Adrenal gland (tissue), 19 donors: ENCODE measurements at places on chromosomes 5 and 9. TPM values are rescaled to one million over a fixed set of nuclear protein-coding genes. Genes with fewer than 3 reads are reported as not detected.

DNA sequence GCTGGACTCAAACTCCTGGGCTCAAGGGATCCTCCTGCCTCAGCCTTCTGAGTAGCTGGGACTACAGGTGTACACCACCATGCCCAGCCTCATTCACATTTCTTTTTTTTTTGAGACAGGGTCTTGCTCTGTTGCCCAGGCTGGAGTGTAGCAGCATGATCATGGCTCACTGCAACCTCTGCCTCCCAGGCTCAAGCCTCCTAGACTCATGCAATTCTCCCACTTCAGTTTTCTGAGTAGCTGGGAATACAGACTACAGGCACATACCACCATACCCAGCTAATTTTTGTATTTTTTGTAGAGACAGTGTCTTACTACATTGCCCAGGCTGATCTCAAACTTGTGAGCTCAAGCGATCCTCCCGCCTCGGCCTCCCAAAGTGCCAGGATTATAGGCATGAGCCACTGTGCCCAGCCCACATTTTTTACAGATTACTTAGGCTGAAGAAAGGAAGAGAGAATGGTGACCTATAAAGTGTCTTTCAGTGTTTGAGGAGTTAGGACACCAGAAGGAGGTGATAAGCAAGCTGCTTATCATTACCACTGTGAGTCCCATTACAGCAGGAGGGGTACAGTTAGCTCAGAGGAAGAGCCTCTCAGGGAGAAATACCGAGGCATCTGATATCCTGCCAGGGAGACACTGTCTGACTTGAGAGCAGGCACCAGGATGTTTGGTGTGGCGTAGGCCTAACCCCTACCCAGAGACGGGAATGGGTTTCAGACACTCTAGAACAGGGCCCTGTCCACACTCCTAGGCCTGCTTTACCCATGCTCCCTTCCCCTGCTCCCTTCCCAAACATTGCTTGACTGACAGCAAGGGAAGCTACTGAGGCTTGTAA is 9.7 kb downstream of the FAXDC2 start:
- no peak overlapping the region for H3K27ac ChIP-seq
- no peak for DNase-seq
- H3K4me1 ChIP-seq, result peaks cover 8% of the 10 kb centered on the region
- H3K27me3 ChIP-seq, result no peaks in the 10 kb centered on the region
- no peak overlapping the region for H3K4me3 ChIP-seq

- DNase-seq, result no peak
- H3K4me1 ChIP-seq, result no peaks in the 10 kb centered on the region
- no peak overlapping the region for H3K27ac ChIP-seq
- no peaks in the 10 kb centered on the region for H3K36me3 ChIP-seq
- no peaks in the 10 kb centered on the region for H3K27me3 ChIP-seq
- H3K4me3 ChIP-seq, result no peak overlapping the region
Observed at GRCh38 chr5:157306692-157307471, 41.0 kb downstream of the CYFIP2 start.

DNA sequence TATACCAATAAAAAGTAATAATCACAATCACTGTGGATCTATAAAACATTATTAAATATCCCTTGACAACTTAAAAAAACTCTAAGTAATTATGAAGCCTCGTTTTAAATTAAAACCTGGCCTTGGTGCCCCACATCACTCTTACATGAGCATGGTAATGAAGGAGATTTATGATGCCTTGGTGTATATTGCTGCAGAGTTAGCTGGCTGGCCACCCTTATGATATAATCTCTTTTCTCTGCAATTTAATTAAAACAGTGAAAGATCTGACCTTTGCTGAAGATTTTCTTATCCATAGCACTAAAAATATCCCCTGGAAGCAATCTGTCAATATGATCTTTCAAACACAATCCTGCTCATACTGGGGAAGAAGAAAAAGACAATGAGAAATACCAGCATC is 48.8 kb upstream of the PCSK1 start:
- no peak for DNase-seq
- no peaks in the 10 kb centered on the region for H3K36me3 ChIP-seq
- no peak overlapping the region for H3K27ac ChIP-seq

GRCh38 chr5:52760695-52761366 is 26.9 kb upstream of the ITGA1 start:
- H3K27ac ChIP-seq, result no peak overlapping the region
- no peak for DNase-seq
- H3K36me3 ChIP-seq, result no peaks in the 10 kb centered on the region
- H3K27me3 ChIP-seq, result no peaks in the 10 kb centered on the region

- H3K27ac ChIP-seq, result no peak overlapping the region
- H3K4me1 ChIP-seq, result no peaks in the 10 kb centered on the region
- no peaks in the 10 kb centered on the region for H3K36me3 ChIP-seq
- DNase-seq, result no peak
- H3K4me3 ChIP-seq, result no peak overlapping the region
Observed at GRCh38 chr5:65108786-65109743, 340.3 kb downstream of the CWC27 start.

GRCh38 chr5:169258372-169259000 is 42.5 kb downstream of the SLIT3 start:
- no peak overlapping the region for H3K4me3 ChIP-seq
- H3K27ac ChIP-seq, result no peak overlapping the region
- H3K27me3 ChIP-seq, result no peaks in the 10 kb centered on the region
- H3K4me1 ChIP-seq, result peaks cover 4% of the 10 kb centered on the region
- no peaks in the 10 kb centered on the region for H3K36me3 ChIP-seq

DNA sequence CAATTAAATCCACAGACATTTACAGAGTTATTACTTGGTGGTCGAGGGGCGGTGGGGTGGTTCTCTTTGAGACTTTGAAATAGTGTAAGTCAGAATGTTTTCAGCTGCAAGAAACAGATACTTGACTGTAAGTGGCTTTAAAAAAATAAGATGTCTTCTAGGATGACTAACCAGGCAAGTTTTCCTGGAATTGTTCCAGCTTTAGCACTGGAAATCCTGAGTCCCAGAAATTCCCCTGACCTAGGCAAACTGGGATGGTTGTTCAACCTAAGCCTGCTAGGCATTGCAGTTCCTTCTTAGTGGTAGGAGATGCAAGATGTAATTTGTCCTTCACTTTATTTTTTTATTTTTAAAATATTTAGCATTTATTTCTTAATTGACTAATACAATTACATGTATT is 169.5 kb upstream of the POC5 start:
- no peak overlapping the region for H3K27ac ChIP-seq
- no peaks in the 10 kb centered on the region for H3K4me1 ChIP-seq

DNA sequence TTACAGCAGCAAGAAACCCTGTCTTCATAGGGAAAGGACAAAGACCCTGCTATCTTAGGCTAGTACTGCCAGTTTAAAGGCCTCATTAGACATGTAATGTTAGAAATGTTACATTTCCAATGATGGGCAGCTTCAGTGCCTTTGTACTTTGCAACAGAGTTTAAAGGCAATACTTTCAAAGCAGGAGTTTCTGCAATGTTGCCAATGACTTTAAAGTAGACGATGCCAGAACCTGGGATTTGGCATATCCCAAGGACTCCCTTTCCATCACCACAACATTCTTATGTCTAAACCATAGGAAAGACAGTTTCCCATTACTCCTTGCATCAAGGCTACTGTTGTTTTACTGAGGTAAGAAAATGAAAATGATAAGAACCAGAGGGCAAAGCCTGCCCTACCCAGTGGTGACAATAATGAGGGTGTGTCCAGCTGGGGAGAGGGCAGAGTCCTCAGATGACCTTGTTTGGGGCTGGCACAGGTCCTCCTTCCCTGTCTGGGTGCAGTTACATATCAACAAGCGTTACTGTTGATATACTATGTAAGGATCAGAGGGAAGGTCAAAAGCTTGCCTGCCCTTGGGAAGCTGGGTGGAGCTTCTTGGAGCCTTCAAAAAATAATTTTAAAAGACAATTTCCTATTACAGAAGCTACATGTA is 27.5 kb upstream of the MLANA start:
- DNase-seq, result peak; percentile 78
- no peaks in the 10 kb centered on the region for H3K36me3 ChIP-seq
- H3K4me1 ChIP-seq, result peaks cover 8% of the 10 kb centered on the region
- no peak overlapping the region for H3K4me3 ChIP-seq
- H3K27me3 ChIP-seq, result no peaks in the 10 kb centered on the region

- H3K27ac ChIP-seq, result no peak overlapping the region
- no peaks in the 10 kb centered on the region for H3K27me3 ChIP-seq
Observed at GRCh38 chr5:99004960-99005359, 76.2 kb upstream of the CHD1 start.

GRCh38 chr9:92973700-92974099 is 26.4 kb downstream of the FGD3 start:
- no peaks in the 10 kb centered on the region for H3K4me1 ChIP-seq
- no peak overlapping the region for H3K27ac ChIP-seq
- H3K27me3 ChIP-seq, result no peaks in the 10 kb centered on the region
- no peak for DNase-seq
- no peaks in the 10 kb centered on the region for H3K36me3 ChIP-seq

DNA sequence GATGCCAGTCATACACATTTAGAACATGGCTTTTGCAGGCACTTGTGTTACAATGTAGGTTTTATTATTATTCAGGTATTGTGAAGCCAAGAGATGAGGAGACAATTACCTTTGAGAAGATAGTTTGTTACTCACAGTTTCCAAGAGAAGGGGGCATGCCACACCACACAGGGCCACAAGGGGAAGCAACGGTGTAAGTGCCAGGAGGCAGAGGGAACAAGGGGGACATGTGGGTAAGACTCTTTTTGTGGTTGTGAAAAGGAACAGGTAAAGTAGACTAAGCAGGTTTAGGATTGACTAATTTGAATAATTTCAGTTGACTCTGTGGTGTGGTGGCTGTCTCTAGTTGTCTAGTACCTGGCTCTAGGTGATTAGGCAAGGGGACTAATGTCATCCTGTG is 191.2 kb downstream of the TRPM6 start:
- no peaks in the 10 kb centered on the region for H3K36me3 ChIP-seq
- H3K4me1 ChIP-seq, result no peaks in the 10 kb centered on the region
- no peak overlapping the region for H3K4me3 ChIP-seq
- H3K27ac ChIP-seq, result no peak overlapping the region
- no peaks in the 10 kb centered on the region for H3K27me3 ChIP-seq

DNA sequence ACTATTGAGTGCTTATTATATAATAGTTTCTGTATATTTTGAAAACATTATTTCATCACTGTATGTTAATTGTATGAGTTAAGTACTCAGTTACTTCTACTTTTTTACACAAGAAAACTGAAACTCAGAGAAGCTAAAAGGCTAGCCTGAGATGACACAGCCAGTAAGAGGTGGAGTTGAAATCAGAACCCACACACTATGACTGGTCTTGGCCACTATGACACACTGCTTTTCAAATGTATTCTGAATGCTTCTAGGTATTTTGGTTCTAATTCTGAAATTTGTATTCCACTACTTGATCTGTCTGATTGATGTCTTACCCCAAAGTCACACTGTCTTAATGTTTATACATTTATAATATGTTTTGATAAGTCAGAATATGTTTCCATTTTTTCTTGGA is 181.8 kb downstream of the ZDHHC21 start:
- no peak for DNase-seq
- H3K27ac ChIP-seq, result no peak overlapping the region
- H3K4me3 ChIP-seq, result no peak overlapping the region
- H3K27me3 ChIP-seq, result no peaks in the 10 kb centered on the region
- H3K36me3 ChIP-seq, result no peaks in the 10 kb centered on the region
- H3K4me1 ChIP-seq, result no peaks in the 10 kb centered on the region

DNA sequence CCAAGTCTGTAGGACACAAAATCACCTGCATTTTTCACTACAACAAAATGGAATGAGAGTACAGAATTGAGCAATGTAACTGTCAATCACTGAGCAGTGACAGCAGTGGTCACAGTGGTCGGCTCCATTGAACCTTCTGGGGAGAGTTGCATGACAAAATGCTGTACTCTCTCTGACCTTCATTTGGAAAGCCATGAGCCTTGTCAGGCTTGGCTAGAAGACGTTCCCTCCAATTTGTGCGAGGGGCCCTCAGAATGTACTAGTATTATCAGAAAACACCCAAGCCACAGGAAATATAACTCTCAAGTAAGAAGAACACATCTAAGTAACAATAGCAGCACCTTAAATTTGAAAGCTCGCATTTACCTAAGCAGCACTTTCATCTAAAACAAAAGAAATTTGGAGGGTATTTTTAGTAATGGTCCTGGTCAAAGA is 425.6 kb upstream of the MEF2C start:
- H3K4me1 ChIP-seq, result no peaks in the 10 kb centered on the region
- no peaks in the 10 kb centered on the region for H3K27me3 ChIP-seq
- no peak overlapping the region for H3K27ac ChIP-seq
- no peak for DNase-seq

- DNase-seq, result no peak
- H3K27ac ChIP-seq, result no peak overlapping the region
- no peaks in the 10 kb centered on the region for H3K27me3 ChIP-seq
Observed at GRCh38 chr5:116454417-116454927, 120.2 kb downstream of the SEMA6A start.

- H3K27ac ChIP-seq, result no peak overlapping the region
- no peak overlapping the region for H3K4me3 ChIP-seq
- H3K36me3 ChIP-seq, result no peaks in the 10 kb centered on the region
Observed at GRCh38 chr5:43415935-43416802, 4.0 kb upstream of the CCL28 start.

GRCh38 chr5:100423330-100423729 is 111.8 kb upstream of the FAM174A start:
- no peak for DNase-seq
- H3K4me3 ChIP-seq, result no peak overlapping the region
- no peaks in the 10 kb centered on the region for H3K27me3 ChIP-seq

GRCh38 chr5:35306716-35307365 is 76.6 kb upstream of the PRLR start:
- H3K4me1 ChIP-seq, result no peaks in the 10 kb centered on the region
- no peak overlapping the region for H3K27ac ChIP-seq
- DNase-seq, result no peak
- H3K36me3 ChIP-seq, result no peaks in the 10 kb centered on the region
- H3K4me3 ChIP-seq, result no peak overlapping the region
- H3K27me3 ChIP-seq, result no peaks in the 10 kb centered on the region

DNA sequence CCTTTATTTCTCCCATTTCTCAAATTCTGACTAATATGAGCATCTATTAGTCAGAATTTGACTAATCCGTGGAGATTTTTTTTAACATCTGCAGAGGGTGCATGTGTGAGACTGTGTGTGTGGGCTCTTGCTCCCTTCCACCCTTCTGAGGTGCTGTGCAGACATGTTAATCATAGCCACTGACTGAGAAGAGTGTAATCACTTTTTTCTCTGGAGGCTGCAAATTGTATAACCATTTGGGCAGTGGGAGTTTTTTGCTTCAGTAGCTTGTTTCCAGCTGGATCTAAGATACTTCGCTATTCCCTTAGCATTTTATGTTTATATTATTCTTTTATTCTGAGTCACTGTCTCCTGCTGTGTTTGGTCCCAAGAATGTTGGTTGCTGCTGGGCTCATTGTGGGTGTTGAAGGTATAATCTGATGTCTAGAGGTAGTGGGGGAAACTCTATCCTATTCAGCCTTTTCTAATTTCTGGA is 66.2 kb downstream of the ARHGEF28 start:
- peaks cover 15% of the 10 kb centered on the region for H3K4me1 ChIP-seq
- H3K27ac ChIP-seq, result no peak overlapping the region
- H3K27me3 ChIP-seq, result no peaks in the 10 kb centered on the region
- no peak overlapping the region for H3K4me3 ChIP-seq

GRCh38 chr9:85045271-85045670 is 375.7 kb downstream of the NTRK2 start:
- H3K4me3 ChIP-seq, result no peak overlapping the region
- no peaks in the 10 kb centered on the region for H3K4me1 ChIP-seq
- DNase-seq, result no peak
- H3K36me3 ChIP-seq, result no peaks in the 10 kb centered on the region

The MSMP gene
- not detected for total RNA-seq

The ACOT12 gene
- not detected for total RNA-seq

The SLC34A1 gene
- not detected for total RNA-seq

The CCDC192 gene
- not detected for total RNA-seq

The SMIM33 gene
- total RNA-seq, result not detected

The RAI14 gene
- total RNA-seq, result 22.4 TPM

The MEIKIN gene
- total RNA-seq, result 0.11 TPM

The RORB gene
- 2.2 TPM for total RNA-seq

The KCNT1 gene
- total RNA-seq, result not detected

The PCDHB15 gene
- total RNA-seq, result 3.2 TPM

The OR13C2 gene
- 0.83 TPM for total RNA-seq

The HTR4 gene
- 0.35 TPM for total RNA-seq

The LCN2 gene
- not detected for total RNA-seq
